Stimulated activated CD4-positive, alpha-beta T cell treated with anti-CD3 and anti-CD28 coated beads, Interleukin-15, amount 100 ng/mL, for 24 hours (primary cell): ENCODE measurements at places on chromosomes 11 and 22.

DNA sequence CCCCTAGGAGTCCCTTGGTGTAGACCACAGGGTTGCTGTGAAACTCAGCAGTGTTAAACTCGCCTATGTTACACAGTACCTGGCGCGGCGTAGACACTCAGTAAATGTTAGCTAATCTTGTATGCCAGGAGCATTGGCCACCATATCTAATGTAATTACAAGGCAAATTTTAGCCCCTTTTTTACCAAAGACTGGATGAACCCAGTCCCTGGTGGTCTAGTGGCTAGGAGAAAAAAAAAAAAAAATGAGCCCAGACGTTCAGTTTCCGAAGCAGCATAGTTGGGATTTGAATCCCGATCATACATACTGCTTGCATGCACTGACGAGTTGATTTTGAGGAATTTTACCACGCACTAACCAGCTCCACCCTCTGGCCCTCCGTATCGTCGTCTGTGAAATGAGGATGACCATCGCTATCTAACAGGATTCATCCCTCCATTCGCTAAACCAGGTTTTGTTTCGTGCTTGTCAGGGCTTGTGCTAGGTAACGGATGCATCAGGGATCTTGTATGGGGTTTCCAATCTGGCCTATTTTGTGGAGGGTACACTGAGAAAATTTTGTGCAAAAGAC, 688 bp downstream of the PTS start:
- no peak for DNase-seq

GRCh38 chr22:38071421-38072321, 12.3 kb downstream of the SLC16A8 start:
- DNase-seq = no peak

GRCh38 chr22:39728236-39728860, 157.8 kb downstream of the CACNA1I start:
- no peak for DNase-seq

GRCh38 chr11:12110714-12111548, 541 bp downstream of the MICAL2 start:
- peak; percentile 56 for DNase-seq

- DNase-seq = no peak
Measured at GRCh38 chr22:49554296-49554625, 273.4 kb downstream of the BRD1 start.

DNA sequence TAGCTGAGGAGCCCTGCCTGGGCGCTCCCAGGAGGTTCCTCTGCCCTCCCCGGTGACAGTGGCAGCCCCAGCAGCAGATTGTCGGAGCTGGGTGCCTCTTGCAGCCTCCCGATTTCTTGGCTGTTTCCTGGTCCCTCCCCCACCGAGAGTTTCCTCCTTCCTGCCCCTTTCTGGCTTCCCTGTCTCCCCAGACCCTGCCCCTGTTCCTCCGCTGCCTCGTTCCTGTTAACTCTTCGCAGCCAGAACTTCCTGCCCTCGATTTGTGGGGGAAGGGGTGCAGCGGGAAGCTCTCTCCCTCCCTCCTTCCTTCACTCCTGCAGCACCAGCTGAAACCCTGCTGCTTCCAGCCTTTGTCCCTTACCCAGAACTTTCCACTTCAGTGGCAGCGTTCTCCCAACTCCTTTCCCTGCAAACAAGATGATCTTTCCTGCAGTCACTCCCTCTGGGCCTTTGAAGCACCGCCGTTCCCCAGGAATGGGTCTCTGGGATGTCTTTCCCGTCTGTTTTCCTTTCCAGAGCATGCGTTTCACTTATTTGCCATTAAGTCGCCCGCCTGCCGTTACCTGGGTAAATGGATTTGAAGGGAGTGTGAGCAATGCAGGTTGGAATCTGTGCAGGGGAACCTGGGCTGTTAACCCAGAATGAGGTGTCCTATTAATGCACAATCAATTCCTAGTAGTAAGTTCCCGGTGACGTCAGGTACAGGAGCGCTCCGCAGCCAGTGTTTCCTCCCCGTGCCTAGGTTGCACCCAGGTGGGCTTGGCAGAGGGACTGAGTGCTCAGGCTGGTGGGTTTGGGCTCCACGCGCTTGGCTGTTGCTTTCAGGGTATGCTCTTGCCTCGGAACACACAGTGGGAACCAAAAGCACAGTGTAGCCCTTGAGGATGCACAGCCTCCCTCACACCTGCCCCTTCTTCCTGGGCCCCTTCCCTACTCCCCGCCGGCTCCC, 4.3 kb downstream of the GRK2 start:
- peak; percentile 44 for DNase-seq

DNA sequence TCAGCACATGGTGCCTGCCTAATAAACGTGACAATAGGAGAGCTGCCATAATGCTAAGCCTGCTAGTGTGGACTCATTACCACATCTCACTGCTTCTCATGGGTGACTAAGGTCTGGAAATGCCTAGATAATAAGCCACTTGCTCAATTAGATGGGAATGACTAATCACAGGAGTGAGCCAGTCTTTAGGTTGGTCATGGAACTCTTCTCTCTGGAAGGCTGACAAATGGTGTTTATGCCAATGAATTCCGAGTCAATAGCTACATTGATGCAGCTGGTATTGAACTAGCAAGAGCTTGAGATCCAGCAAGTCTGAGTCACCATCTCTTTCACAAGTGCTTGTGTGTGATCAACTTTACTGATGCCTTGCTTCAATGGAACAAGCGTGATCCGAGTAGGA, 334.9 kb downstream of the OPCML start:
- DNase-seq = no peak

DNA sequence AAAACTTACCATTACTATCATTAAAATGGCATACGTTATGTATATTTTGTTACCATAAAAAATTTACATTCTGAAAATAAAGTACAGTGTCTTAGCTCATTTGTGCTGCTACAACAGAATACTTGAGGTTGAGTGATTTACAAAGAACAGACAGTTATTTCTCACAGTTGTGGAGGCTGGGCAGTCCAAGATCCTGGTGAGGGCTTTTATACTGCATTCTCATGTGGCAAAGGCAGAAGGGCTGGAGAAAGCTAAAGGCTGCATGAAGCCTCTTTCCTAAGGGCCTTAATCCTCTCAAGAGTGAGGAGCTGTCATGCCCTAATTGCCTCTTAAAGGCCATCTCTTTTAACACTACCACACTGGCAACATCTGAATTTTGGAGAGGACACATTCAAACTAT, 13.3 kb downstream of the GGTLC2 start:
- DNase-seq = no peak

DNA sequence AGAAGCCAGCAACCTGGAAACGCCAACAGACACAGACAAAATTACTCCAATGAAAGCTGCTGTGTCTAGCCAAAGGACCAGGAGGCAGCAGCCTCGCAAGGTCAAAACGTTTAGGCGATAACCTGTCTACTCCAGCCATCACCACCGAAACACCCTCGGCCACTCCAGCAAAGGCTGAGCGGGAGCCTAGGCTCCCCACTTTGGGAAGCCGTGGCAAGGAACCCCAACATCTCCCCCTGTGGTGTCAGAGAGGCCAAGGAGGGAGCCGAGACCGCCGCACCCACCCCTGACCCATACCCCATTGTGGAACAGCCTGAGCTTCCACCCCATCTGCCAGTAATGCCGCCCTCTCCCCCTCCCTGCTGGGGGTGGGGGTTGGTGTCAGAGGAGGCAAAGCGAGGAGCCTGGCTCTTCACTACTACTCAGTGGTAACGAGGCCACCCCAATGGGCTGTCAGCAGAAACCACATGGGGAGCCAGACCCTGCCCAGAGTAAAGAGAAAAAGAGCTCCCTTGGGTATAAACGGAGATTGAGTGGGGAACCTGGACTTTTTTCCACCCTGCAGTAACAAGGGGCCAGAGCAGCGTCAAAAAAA, 33.9 kb upstream of the SEPTIN5 start:
- DNase-seq = no peak

- DNase-seq = no peak
Measured at GRCh38 chr11:7525424-7525823, 11.6 kb downstream of the PPFIBP2 start.

DNA sequence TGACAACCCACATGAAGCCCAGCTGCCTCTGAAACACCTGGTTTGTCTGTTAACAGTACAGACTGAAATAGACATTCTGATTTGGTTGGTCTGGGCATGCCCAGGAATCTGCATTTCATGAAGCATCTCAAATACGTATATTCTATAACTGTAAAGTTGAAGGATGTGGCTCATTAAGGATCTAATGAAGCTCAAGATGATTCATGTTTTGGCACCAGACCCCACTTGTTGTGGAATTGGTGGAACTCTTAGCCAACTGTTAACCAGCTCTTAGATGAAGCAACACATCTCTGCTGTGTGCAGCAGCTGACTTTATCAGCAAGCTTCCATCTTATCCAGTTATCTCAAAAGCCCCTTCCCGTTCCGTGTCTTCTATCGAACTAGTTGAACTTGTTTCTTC, 232.2 kb downstream of the INSC start:
- DNase-seq = no peak

DNA sequence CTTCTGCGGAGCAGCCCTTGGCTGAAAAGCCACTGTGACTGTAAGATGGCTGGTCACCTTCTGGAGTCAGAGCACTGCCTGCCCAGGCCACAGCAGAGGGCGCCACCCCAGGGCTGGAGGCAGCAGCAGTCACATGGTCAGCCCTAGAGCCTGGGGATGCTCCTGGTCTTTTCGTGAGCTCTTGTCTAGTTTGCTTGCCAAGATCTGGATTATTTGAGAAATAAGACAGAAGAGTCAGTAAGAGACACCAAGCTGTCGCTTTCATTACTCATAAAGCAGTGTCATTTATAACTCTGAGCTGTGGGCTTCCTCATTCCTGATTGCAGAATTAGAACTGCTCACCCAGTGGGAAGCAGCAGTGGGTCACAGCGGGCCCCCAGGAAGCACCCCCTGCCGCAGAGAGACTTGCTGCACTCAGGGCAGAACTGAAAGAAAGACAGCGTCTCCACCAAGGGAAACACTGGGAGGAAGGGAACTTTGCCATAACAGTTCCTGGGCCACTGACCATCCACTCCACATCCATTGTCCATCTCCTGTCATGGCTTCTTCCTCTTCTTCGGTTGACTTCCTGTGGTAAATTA, 56.7 kb downstream of the PPP6R2 start:
- peak; percentile 30 for DNase-seq

- no peak for DNase-seq
Measured at GRCh38 chr11:102926961-102927623, 28.4 kb downstream of the MMP13 start.

DNA sequence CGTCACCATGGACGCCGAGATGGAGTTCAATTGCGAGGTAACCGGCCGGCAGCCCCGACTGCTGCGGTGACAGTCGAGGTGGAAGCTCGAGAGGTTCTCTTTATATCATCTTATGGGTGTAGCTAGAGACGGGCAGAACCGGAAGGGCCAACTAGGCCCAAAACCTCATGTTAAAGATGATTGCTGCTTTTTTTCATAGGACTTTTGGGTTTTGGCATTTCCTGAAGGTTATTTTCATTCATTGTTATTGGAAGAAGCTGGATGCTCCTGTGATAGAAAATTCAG, 585 bp downstream of the NF2 start:
- no peak for DNase-seq

DNA sequence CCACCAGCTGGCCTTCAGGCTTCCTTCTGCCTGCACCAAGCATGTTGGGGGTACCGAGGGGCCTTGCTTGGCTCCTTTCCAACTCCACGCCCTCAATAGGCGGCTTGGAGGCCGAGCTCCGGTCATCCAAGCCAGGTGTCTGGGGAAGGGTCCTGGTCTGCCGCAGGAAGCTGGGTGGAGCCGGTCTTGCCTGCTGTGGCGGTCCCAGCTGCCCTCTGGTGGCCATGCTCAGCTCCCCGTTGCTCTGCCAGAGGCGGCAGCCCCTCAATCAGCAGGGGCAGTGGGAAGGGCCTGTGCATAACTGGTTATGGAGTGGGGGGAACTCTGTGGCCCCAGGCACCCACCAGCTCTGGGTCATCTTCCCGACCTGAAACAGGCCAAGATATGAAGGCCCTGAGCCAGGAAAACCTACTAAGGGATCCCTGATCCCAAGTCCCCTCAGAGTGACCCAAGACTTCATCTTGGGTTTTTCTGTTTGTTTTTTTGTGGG, 3.2 kb downstream of the ARVCF start:
- peak; percentile 47 for DNase-seq

DNA sequence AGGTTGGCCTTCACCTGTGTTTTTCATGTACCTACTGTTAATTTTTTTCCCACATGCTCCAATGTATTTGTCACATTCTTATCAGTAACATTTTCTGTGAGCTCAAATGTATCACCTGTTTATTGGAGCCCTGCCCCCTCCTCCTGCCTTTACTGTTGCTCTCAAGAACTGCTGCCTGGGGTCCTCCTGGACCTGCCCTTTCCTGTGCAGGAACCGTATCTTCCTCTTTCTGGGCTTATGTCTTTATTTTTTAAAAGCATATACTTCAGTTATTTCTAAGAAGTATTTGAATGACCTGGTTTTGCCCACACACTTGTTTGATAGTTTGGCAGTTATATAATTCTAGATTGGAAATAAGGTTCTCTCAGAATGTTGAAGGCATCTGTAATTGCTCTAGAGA, 5.9 kb downstream of the FAM118B start:
- DNase-seq = no peak

- DNase-seq = no peak
Measured at GRCh38 chr11:36748836-36749235, 150.8 kb upstream of the RAG2 start.

DNA sequence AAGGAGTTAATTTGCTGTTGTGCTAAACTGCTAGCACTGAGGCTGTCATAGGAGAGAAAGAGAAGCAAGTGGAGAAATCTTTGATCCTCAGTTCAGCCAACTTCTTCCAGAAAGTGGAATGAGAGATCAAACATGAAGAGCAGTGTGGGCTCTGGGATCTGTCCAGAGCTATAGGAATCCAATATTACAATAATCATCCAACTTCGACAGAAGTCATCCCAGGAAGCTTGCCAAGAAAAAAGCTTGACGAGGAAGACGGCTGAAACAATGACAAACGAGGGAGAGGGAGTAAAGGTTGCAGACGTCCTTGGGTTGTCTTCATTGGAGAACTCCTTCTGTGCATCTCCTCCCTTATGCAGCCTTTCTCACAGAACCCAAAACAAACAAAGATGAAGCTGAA, 496.2 kb downstream of the INSC start:
- DNase-seq = no peak

- DNase-seq = no peak
Measured at GRCh38 chr11:112785149-112785548, 176.1 kb upstream of the NCAM1 start.

DNA sequence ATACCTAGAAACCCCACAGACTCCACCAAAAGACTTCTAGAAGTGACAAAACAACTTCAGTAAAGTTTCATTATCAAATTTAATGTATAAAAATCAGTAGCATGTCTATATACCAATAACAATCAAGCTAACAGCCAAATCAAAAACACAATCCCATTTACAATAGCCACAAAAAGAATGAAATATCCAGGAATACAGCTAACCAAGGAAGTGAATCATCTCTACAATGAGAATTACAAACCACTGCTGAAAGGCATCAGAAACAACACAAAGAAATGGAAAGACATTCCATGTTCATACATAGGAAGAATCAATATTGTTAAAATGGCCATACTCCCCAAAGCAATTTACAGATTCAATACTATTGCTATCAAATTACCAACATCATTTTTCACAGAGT, 46.0 kb downstream of the PRCP start:
- DNase-seq = no peak

- DNase-seq = peak; percentile 53
Measured at GRCh38 chr11:88508759-88509581, 171.4 kb upstream of the CTSC start.
